NCI-H2029 treated with DMSO at 0.1 percent for 48 hours (cell line): ENCODE measurements at places on chromosomes 3 and 15.

GRCh38 chr3:133112666-133113065 lies 74.5 kb downstream of the TMEM108 start:
- no peak for DNase-seq

- DNase-seq = peak; percentile 3
Measured at GRCh38 chr3:99753268-99753975, 64.2 kb upstream of the CMSS1 start.

DNA sequence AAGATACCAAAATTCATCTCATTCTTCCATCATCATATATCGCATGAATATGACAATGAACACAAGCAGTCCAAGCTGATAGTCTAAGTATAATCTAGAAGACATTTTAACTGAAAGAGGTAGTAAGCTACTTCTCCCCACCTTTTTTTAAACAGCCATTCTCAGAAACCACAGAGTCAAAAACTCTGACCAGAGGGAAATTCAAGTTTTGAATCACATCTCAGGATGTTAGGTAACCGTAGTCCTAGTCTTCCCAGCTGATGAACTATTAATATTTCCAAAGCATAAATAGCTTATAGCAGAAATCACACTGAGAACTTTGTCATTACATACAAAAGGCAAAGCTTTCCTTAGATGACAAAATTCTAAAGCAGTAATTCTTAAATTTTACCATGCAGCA lies 25.8 kb downstream of the NPTN start:
- DNase-seq = no peak

DNA sequence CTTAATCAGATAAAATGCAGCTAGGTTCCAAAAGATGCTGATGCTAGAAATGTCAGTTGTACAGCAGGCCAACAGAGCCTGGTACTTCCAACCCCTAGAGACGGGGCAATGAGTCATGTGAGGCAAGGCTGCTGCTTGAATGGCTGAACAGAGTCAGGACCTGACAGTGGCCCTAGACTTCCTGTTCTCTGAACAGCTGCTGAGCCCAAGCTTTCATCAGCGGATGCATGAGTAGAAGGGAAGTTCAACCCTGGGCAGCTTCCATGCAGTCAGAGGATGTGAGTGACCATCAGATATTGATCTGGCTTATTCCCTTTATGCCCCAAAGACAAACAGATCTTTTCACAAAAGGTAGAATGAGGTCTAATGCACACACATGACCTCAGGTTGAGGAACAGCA lies 282.9 kb upstream of the COL8A1 start:
- DNase-seq = no peak

GRCh38 chr3:38916706-38917105 lies 100.7 kb upstream of the SCN10A start:
- no peak for DNase-seq

DNA sequence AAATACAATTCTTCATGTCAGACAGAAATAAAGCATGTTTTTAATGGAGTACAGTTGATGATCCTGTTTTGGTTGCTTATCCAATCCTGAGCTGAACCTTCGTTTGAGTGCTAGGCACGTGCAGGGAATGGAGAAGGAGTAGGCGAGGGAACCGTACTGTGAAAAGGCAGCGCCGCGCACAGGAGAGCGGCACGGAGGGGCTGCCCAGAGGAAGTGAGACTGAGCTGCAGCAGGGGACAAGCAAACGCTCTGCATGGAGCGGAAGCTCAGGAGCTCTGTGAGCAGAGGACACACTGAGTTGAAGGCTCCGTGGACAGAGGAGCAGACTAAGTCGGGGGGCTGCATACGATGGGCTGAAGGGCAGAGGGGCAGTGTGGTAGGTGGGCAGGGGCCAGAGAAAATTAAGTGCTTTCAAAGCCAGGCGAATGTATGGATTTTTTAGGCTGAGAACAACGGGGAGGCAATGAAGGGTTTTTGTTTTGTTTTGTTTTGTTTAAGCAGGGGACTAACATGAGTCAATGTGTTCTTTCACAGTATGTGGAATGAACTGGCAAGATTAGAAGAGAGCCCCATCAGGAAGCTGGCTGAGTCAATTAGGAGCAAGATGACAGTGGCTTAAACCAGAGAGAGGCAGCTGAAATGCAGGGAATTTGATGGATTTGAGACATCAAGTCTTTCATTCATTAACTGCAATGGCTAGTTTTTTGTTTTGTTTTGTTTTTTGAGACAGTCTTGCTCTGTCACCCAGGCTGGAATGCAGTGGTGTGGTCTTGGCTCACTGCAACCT lies 23.8 kb upstream of the TM2D3 start:
- no peak for DNase-seq

GRCh38 chr15:95266451-95267061 lies 1035.2 kb downstream of the MCTP2 start:
- no peak for DNase-seq

DNA sequence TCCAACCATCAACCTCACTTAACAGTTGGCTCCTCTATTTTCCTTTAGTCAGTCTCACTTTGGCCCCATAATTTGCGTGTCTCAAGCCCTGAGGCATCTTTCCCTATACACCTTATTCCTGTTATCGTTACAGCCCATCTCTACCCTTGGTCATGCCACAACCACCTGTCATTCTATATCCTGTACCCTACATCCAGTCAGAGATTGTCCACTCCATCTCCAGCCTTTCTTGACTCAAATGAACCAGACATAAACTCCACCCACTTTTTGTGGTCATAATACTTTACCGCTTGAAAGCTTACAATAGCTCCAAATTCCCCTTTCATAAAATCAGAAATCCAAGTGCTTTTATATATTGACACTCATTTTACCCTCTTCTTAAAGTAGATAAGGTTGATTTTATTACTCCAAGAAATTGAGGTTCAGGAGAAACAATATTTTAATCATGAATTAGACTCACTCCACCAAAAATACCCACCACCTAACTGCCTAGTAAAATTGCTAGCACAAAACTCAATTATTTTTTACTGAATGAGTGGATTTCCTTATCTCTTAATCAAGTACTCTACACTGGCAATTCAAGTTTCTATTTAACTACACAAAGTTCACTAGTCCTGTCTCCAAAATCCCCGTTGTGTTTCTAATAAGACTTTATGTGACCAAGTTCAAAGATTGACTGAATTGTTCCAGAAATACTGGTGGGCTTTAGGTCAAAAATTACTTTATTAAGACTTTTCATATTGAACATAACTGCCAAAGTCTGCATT lies 9.1 kb downstream of the CCR4 start:
- DNase-seq = no peak

DNA sequence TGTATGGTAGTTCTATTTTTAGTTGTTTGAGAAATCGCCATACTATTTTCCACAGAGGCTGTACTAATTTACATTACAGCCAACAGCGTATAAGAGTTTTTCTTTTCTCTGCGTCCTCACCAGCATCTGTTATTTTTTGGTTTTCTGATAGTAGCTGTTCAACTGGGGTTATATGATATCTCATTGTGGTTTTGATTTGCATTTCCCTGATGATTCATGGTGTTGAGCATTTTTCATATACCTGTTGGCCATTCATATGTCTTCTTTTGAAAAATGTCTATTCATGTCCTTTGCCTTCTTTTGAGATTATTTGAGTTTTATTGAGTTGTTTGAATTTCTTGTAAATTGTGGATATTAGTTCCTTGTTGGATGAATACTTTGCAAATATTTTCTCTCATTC lies 114.6 kb downstream of the LRRK1 start:
- no peak for DNase-seq

- DNase-seq = no peak
Measured at GRCh38 chr3:9346141-9346540, 16.7 kb upstream of the THUMPD3 start.

DNA sequence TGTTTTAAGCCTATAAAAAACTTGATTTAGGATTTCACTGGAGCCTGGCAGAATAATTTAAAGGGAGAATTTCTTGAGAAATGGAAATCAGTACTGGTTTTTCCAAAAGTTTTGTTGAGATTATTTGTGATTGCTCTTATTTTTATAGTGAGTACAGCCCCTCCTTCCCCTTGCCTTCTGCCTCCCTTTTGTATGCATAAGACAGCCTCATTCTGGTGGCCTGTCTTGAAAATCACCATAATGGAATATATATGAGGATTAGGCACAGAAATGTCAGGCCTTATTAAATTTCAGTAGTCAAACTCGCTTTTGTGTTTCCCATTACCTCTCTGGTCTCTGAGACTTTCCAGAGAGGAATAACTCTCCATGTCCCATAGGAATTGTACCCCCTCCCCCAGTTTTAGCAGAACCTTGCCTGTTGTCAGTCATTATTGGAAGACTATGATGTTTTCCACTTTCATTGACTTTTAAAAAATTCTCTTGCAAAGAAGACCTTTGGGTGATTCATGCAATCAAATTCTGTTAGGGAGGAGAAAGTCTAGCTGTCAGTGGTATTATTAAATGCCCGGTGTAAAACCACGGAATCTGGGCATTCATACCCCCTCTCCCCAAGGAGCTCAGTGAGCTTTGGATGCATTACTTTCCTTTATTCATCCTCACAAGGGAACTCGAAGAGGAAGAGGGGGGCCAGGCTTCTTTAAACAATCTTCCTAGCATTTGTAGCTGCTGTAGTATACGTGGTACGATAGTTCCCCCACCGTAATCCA lies 171.6 kb upstream of the TSC22D2 start:
- no peak for DNase-seq

GRCh38 chr15:31283043-31283442 lies 43.6 kb upstream of the KLF13 start:
- no peak for DNase-seq

DNA sequence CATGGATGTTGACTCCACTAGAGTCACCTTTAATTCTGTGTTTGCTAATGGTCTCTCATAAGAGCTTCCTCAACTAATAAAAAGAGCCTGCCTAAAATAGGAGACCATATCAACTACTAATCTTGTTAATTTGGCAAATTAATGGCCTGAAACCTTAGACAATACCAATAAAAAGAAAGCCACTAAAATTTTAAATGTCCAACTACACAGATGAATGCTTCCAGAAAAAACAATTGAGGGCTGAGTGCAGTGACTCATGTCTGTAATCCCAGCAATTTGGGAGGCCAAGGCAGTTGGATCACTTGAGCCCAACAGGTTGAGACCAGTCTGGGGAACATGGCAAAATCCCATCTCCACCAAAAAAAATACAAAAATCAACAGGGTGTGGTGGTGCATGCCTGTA lies 230.9 kb downstream of the NSUN3 start:
- DNase-seq = no peak

DNA sequence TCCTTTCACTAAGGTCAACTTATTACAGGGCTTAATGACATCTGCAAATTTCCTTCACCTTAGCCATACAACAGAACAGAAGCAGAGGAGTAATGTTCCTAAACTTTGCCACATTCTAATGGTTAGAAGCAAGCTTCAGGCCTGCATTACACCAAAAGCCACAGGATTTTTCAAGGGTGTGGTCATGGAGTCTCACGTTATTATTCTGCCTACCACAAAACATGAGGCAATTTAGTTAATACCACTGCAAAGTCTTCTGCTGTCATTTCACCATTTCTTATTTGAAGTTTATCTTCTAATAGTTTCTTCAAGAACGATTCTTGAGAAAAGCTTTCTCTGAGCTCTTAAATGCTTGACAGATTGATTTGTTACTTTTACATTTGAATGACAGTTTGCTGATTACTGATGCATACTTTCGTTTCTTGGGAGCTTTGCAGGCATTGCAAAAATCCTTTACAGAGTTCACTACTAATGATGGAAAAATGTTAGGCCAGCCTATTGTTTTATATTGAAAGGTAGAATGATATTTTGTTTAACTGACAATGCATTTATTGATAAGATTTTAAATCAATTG lies 1257.1 kb downstream of the NSUN3 start:
- no peak for DNase-seq

GRCh38 chr15:35118960-35119359 lies 33.9 kb upstream of the NANOGP8 start:
- no peak for DNase-seq

GRCh38 chr15:67813104-67813634 lies 12.1 kb upstream of the SKOR1 start:
- no peak for DNase-seq

DNA sequence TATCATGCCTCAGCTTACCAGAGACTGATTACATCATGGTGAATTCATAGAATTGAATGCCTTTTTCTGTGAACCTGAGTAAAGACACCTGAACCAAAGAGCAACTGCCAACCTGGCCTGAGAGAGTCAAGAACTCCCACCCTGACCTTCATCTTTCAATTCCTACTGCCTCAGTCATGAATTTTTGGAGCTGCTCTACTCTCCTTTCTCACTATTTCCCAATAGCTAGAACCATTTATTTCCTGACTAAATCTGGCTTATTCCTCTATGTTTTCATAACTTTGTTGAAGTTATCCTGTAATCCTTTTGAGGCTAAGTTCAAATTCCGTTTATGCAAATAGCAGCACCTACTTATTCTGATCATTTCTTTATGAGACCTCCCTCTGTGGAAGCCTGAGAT lies 712.4 kb upstream of the UBE2E2 start:
- DNase-seq = no peak

- no peak for DNase-seq
Measured at GRCh38 chr3:165553371-165553770, 283.9 kb downstream of the BCHE start.

GRCh38 chr3:57142411-57142723 lies 22.8 kb downstream of the IL17RD start:
- no peak for DNase-seq

GRCh38 chr3:120331076-120331475 lies 18.1 kb downstream of the LRRC58 start:
- DNase-seq = no peak

DNA sequence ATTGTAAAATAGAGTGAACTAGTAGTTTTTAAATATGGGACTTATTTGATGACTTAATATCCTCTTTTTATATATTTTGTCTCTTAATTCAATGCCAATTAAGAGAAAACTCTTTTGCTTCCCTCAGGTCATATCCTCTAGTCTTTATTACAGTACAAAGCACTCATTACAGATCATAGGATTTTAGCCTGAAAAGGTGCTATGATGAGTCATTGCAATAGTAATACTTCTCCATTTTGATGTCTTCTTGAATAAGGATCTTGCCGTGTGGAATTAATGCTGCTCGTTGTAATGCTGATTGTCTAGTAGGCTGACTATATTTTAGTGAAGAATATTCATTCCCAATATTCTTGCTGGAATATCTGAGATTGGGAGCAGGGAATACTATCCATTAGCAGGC lies 612.2 kb upstream of the GOLIM4 start:
- DNase-seq = no peak

GRCh38 chr3:32406486-32407408 lies 15.1 kb downstream of the CMTM7 start:
- no peak for DNase-seq

- no peak for DNase-seq
Measured at GRCh38 chr3:72629191-72629631, 219.0 kb downstream of the SHQ1 start.

GRCh38 chr3:16301507-16301906 lies 36.5 kb downstream of the OXNAD1 start:
- DNase-seq = peak; percentile 44

GRCh38 chr15:92082006-92082843 lies 228.7 kb downstream of the SLCO3A1 start:
- peak; percentile 37 for DNase-seq

- no peak for DNase-seq
Measured at GRCh38 chr3:185561958-185562357, 9.6 kb upstream of the LIPH start.

DNA sequence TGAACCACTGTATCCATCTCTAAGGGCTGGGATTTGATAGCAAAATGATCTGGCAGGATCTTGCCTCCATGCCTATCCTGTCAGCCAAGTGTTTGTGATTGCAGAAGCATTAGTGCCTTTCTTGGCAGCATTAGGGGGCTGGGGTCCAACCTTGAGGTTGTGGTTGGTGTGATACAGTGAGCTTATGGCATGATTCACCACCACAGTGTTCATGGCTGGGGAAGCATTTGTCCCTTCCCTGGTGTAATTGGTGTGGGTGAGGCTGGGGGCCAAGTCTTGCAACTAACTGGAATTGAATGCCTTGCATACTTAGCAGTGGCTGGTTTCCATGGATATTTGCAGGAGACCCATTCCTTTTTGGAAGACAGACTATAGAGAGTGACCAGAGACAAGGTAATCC lies 271.0 kb upstream of the TBL1XR1 start:
- DNase-seq = no peak
